ENCODE measurements at places on chromosomes 13 and 19.

DNA sequence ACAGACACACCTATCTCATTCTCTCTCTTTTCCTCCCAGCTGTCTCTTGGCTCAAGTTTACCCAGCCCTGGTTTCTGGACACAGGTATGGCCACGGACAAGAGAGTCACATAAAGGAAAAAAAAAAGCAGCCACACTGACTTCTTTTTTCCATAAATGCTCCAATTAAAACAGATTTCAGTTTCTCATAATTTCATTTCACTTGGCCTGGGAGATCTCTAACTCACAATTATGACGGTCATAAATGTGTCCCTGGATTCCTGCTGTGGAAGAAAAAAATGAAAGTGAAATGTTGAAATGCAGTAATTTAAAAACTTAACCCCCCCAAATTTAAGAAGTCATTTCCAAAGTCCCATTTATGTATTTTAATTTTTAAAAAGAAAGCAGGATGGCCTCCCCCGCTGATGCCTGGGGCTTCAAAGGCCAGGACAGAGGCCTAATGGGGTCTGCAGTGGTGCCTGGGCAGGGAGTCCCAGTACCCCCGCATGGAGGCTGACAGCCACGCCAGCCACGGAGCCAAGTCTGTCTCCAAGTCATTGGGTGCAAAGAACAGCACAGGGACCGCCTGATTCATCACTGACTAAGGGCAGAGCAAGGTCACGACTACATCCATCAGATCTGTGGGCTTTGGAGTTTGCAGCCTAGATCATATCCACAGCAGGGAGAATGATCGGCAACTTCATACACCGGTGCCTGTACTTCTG, 79.7 kb downstream of the TSHZ3 start:
- no peak for DNase-seq

GRCh38 chr19:15588265-15588664, 26.8 kb upstream of the CYP4F8 start:
- no peak for DNase-seq

- DNase-seq, result no peak
Measured at GRCh38 chr19:14871619-14872230, 14.2 kb downstream of the OR7A17 start.

- DNase-seq, result no peak
Measured at GRCh38 chr19:55678121-55678671, 3.2 kb downstream of the EPN1 start.

DNA sequence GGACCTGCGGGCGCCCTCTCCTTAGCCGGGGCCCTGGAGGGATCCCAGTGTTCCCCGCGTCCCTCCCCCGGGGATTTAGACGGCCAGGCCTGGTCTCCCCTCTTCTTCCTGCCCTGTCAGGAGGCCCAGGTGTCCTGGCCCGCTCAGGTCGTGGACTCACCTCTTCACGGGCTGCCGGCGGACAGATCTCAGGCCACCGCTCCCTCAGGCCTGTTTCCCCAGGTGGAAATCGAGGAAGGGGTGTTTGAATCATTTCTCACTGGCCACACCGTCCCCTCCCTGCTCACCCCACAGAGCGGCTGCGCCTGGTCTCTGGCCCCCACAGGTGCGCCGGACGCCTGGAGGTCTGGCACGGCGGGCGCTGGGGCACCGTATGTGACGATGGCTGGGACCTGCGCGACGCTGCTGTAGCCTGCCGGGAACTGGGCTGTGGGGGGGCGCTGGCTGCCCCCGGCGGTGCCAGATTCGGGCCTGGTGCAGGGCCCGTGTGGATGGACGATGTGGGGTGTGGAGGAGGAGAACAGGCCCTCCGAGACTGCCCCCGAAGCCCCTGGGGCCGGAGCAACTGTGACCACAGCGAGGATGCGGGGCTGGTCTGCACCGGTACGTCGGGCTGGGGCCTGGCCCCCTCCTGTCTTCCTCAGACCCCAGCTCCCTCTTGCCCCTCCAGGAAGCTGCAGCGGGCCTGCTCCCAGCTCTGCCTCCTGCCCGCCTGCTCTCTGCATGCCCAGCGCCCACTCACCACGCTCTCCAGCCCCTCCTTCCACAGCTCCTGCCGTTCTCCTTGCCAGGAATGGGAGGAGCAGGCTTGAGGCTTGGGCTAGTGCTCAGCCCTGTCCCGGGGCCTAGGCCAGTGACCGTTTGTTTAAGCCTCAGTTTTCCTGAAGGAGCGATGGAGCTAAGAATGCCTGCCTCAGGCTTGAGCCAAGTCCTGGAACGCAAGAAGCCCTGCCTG, 2.5 kb downstream of the SSC5D start:
- DNase-seq, result no peak

DNA sequence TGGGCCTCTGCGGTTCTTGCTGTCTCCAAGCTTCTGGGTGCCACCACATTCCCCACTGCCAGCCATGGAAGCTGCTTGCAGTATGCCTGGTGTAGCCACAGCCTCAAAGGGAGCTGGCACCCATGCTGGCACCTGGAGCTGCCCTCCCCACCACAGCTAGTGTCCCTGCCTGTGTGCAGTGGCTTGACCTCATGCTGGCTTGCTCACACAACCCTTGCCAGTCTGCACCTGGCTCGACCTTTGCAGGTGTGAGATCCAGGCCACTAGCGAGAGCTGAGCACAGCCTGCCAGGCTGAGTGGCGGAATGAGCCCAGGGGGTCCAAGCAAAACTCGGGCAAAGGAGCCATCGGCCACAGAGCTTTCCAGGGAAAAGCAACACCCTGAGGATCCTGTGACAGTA, 236.7 kb upstream of the CSNK1A1L start:
- DNase-seq, result no peak

DNA sequence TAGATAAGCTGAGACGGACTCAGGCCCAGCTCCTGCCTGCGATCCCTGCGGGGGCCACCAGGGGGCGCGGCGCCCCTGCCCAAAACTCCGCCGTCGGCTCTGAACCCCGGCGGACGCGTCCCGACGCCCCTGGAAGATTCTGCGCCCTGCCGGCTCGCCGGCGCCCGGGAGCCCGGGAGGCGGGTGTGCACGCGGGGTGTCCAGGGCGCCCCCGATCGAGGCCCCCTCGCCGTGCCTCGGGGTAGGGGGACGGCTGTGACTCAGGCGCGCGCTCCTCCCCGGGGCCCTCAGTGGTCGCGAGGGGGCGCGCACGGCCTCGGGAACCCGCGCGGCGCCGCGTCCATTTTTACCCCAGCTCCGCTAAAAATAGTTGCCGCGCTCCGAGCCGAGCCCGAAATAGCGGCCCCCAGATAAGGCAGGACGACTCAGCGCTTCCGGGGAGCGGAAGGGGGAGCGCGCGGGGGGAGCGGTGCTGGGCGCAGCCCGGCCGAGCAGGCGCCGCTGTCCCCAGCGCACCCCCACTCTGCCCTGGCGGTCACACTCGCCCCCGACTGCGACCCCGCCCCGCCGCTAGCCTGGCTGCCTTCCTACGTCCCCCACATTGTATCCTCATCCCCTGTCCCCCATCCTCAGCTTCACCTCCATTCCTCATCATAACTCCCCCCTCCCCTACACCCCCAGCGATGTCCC, 16.0 kb upstream of the ERCC1 start:
- peak; percentile 77 for DNase-seq

GRCh38 chr19:46355234-46356148, 8.6 kb downstream of the PPP5C start:
- DNase-seq, result no peak

GRCh38 chr13:48506092-48506701, 26.7 kb downstream of the RCBTB2 start:
- no peak for DNase-seq

DNA sequence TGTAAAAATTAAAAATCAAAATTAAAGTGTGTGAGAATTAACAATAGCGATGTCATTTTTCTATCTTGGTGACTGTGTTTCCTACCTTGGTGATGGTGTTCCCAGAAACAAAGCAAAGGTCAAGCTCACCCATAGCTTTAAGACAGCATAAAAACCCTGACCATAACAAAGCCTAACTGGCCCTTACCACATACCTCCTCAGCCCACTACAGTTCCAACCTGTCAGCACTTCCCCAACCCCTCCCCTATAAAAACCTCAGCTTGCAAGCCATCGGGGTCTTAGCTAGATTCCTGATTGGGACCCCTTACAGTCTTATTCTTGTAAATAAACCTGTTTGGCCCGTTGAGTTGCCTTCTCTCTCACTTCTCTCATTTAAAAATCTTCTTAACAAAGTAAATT, 484.4 kb upstream of the PCDH20 start:
- no peak for DNase-seq

DNA sequence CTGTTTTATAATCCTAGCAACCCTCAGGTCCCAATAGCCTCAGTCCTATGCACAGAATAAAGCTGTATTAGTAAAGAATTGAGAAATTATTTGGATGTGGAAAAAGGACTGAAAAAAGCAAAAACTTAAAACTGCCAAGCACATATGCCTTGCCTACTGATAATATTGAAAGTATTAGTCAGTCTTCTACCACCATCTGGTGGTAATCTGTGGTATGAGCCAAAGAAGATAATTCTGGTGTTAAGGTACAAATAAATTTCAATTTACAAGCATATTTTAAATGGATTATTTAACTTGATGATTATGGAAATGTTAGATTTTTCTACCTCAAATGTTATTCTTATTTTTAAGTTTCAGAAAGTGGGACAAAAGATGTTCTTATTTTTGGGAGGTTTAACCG, 460.3 kb upstream of the KLHL1 start:
- DNase-seq, result no peak

- no peak for DNase-seq
Measured at GRCh38 chr13:67366533-67366932, 136.4 kb upstream of the PCDH9 start.

- DNase-seq, result no peak
Measured at GRCh38 chr13:50387051-50387581, 371.9 kb downstream of the KCNRG start.

DNA sequence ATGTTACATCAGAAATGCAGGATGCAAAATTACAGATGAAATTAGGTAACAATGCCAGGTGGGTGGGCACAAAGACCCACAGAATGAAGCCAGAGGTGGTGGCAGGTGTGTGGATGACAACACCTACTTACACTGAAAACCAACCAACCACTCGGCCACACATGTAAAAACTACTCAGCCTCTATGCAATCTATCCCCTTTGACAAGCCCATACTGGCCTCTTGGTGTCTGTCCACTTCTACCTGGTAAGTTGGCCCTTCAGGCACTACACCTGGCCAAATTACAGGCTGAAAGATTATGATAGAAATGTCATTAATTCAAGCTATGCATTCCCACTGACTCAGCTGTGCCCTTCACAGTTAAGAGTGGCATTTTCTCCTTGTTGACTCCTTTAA, 50.0 kb downstream of the BRD4 start:
- no peak for DNase-seq

- no peak for DNase-seq
Measured at GRCh38 chr13:26047040-26047439, 4.8 kb downstream of the SHISA2 start.

DNA sequence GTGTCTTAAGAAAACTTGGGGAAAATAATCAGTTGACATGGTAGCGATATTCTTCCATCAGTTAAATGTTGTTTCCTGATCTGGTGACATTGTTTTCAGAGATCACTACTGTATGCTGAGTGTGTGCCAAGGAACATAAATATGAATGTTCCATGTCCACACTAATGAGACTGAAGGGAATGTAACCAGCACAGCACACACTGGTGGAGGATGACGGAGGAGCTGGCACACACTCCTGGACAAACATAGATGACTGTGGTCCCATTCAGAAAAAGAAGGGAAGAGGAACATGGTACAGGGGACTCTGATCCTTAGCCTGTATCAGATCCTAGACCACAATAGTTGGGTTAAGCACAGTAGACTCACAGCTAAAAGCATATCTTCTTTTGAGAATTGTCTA, 574.8 kb downstream of the MYO16 start:
- no peak for DNase-seq

GRCh38 chr13:64239372-64239771, 2823.7 kb upstream of the PCDH20 start:
- no peak for DNase-seq

- no peak for DNase-seq
Measured at GRCh38 chr19:57031106-57031505, 88.7 kb upstream of the USP29 start.

- no peak for DNase-seq
Measured at GRCh38 chr13:45702088-45702487, at the start of gene CBY2. CBY2 (plus strand) TSS chr13:45702320; CDS start chr13:45702391, 71 bp downstream.

GRCh38 chr13:32045982-32046785, 14.6 kb downstream of the FRY start:
- DNase-seq, result no peak

- no peak for DNase-seq
Measured at GRCh38 chr19:35404879-35405622, 34.2 kb downstream of the GPR42 start.

DNA sequence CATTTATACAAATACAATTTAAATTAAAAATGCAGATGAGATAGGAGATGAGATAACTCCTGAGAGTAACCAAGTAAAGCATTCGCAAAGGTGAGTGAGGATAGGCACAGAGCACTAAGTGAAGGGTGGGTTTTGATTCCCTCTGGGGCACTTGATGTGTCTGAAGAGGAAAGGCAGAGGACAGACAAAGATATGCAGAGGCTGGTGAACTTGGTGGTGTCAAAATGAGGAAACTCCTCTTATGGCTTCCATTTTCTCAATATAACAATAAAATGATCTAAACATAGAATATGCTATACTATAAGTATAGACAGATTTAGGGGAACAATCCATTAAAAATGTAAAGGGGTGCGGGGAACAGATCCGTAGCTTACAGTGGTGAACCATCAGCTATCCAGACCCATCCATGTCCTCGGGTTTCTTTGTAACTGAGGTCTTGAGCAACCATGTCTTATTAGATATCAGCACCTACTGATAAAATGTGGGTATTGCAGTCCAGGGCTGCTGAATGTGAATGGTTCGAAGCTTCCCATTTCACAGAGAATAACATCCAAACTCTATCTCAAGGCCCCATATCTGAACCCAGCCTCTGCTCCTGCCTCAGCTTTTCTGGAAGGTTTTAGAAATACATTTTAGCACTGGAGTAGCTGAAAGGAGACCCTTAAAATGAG, 73.9 kb upstream of the SLC10A2 start:
- no peak for DNase-seq

DNA sequence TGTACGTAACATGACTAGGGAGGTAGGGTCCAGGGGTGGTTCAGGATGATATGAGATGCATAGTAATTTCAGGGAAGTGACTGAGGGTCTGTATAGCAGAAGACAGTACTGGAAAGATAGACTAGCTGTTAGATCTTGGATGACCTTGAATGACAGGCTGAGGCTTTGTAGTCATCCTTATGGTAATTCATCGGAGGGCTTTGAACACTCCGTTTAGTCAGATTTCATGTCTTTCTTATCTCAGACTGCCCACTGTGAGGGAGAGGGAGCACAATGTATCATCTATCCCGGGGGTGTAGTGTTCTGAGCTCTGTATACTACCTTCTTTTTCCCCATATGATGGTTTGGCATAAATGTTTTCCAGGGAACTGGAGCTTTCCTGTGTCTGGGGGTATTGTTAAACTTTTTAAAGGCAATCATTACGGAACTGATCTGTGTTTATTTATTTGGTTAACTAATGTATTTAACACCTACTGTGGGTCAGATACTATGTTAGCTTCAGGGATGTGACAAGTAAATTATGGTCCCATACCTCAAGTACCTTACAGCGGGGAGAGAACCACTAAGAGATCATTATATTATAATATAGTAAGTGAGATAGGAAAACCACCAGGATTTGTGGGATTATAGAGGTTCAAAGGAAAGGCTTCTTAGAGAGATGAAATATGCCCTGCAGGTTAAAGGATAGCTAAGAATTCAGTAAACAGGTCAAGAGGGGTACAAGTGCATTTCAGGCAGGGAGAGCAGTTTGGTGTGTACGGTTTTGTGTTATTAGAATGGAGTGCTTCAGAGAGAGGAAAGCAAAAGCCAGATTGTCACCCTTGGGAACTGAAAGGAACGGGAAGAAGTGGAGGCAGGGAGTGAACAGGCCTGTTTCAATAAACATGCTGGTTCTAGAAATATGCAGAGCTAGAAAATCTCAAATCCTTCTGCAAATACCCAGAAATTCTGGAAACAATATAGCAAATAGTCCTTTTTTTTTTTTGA, 164.8 kb upstream of the KL start:
- DNase-seq, result no peak
